ENCODE measurements at places on chromosomes 16 and 17. TPM values are rescaled to one million over a fixed set of nuclear protein-coding genes. Genes with fewer than 3 reads are reported as not detected.

Gene DCAF7
- total RNA-seq: 32.9 TPM

Gene KRT36
- total RNA-seq: not detected

Gene HOXB9
- not detected for total RNA-seq

Gene CLDN9
- not detected for total RNA-seq

Gene ARL5C
- total RNA-seq: not detected

Gene RASD1
- 2.6 TPM for total RNA-seq

Gene CDH1
- total RNA-seq: 3.2 TPM

Gene ZG16B
- total RNA-seq: not detected

Gene FOXN1
- not detected for total RNA-seq

Gene GLP2R
- total RNA-seq: not detected
